Activated T-helper 1 cell treated with anti-CD3 and anti-CD28 coated beads, Interleukin-2, amount 50 U/mL, for 16 hours (primary cell): ENCODE measurements at places on chromosomes 6 and 20.

DNA sequence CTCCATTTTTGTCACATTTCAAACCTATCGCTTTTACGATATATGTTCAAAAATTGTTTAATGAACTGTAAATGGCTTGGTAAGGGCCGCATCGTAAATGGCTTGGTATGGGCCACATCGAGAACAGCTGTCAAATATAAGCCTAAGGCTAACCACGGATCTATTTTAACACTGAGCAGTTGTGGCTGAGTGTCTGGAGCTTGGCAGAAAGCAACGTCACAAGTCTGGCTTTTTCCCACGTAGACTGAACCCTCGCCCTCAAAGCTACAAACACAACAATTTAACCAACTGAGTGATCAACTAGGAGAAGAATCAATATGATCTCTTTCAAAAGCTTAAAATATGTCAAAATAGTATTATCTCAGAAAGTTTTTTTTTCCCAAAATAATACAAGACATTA, 71.4 kb upstream of the PRSS16 start:
- DNase-seq, result no peak

GRCh38 chr20:37737826-37738420, 44.1 kb downstream of the CTNNBL1 start:
- no peak for DNase-seq

- no peak for DNase-seq
These were observed 175.5 kb downstream of the RFPL4B start for GRCh38 chr6:112522587-112522986.

DNA sequence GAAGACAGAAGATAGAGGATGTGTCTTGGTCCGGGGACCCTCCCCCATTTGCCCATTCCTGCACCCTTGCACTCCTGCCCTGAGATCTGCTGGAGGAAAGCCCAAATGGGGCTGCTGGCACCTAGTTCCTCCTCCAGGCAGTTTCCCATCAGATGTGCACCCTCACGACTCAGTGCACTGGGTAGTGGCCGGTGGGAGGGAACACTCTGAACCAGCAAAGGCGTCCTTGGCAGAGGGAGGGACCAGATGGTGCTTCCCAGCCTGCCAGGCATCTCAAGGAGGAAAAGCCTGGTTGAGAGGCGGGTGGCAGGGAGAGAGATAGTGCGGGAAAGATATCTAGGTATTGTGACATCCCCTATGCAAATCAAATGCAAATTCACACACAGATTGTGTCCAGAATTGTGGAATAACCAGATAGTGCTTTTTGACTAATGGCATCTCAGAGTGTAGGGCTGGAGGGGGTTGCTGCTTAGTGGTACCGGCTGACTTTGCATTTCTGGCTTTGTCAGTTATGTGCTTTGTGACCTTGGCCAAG, 19.5 kb downstream of the TMEM151B start:
- no peak for DNase-seq

- DNase-seq, result no peak
These were observed 28.7 kb upstream of the CLDN20 start for GRCh38 chr6:155235087-155235486.

- no peak for DNase-seq
These were observed 857 bp downstream of the TAP2 start for GRCh38 chr6:32837651-32838113.

- no peak for DNase-seq
These were observed 4.8 kb downstream of the CD93 start for GRCh38 chr20:23081263-23081819.

DNA sequence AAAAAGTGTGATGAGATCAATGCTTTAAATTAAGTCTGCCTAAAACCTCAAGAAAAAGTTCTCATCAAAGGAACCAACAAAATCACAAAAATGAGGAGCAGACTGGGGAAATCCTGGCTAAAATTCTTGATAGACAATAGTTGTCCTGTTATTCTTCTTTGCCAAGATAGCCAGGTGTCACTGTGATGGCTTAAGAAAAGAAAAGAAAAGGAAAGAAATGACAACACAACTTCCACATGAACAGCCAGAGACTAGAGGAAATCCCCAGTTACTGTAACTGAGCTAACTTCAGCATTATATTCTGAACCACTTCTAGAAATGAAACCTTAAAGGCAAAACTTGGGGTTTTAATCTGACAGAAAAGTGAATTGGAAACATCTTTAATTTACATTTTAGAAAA, 129.6 kb downstream of the CD24 start:
- DNase-seq, result no peak

DNA sequence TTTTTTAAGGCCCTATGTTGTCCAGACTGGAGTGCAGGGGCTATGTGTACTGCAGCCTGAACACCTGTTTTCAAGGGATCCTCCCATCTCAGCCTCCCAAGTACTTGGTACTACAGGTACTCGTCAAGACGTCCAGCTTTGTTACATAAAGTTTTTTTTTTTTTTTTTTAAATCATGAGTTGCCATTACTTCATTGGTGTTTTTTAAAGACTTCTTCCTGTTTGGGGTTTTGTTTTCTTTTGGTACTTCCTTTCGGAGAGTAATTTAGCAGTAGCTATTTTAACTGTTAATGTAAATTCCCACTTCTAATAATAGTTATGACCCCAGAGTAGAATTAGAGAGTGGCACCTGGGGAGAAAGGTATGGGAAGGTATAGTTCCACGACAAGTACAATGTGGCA, 10.5 kb downstream of the ZNFX1 start:
- no peak for DNase-seq

DNA sequence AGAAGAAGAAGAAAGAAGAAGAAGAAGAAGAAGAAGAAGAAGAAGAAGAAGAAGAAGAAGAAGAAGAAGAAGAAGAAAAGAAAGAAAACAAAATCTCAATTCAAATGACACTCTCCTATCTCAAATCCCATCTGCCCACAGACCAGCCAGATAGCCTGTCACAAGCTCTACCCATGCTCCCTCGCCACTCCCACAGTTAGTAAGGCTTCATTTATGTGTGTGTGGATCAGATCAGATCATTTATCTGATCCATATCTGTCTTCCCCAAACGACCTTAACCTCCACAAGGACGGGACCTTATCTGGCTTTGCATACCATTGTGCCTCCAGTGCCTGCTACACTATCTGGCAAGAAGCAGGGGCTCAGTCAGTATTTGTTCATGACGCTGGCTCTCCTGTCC, 81.9 kb upstream of the RREB1 start:
- no peak for DNase-seq

DNA sequence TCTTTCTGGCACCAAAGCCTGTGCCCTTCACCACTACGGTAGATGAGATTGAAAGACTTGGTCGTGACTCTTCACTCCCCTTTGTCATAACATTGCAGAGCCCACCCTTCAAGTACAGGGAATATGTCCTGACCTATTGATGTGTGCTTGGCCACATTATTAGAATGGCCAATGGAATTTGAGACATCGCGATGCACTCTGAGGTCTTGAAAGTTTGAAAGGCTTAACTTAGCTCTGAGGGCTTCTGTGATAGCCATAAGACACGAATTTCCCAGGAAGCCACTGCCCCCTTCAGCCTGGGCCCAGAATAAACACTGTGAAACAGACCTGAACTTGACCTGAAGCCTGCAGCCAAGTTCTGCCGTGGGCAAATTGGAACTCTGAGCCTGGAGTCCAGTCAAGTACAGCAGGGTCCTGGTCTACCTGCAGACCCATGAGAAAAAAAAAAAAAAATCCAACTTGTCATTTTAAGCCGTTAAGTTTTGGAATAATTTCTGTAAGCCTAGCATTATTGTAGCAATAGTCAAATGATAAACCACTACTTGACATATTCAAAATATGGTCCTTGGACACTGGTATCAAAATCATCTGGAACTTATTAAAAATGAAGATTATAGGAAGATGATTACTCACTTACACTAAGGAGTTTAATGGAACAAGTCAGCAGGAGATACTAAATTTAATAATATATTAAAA, 36.9 kb upstream of the TRAF3IP2 start:
- no peak for DNase-seq

DNA sequence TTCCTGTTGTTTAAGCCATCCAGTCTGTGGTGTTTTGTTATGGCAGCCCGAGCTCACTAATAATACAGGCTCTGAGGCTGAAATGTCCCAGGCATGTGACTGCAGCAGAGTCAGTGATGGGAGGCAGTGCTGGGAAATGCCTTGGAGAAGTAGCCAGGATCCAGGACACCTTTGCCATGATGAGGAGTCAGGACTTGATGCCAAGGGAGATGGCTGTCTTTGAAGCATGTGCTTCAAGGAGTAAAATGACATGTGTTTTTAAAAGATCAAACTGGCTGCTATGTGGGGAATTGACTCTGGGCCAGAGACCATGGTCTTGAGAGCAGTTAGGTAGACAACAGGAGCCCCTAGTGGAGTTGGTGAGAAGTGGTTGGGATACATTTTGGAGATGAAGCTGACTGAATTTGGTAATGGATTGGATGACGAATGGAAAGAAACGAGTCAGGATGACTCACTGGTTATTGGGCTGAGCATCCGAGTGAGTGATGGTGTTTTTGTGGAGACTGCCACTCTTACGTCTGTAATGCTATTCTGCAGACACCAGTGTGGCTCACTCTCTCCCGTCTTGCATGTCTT, 322.2 kb downstream of the PLCB1 start:
- DNase-seq, result no peak

- DNase-seq, result peak; percentile 16
These were observed 516 bp downstream of the GTPBP2 start for GRCh38 chr6:43628393-43629103.

DNA sequence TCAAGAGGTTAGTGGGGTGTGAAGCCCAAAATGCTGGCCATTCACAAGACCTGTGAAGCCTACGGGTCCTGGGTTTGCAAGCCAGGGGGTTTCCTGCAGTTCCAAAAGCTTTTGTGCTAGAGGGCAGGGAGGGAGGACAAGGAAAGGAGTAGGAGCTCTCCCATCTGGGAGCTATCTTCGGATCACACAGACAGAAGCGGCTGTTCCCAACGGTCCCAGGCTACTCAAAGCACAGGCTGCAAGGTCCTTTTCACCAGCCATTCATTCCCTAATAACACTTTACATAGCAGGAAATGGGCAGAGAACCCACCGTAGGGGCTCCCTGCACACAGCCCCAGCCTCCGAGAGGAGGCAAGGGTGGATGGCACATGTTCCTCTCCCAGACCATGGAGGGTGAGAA, 296.9 kb downstream of the FOXC1 start:
- no peak for DNase-seq
